SJCRH30 (cell line): ENCODE measurements at places on chromosomes 4 and X.
A peak's percentile ranks its signal among the peaks of the same experiment; 100 is the strongest.

GRCh38 chrX:19086102-19086772 lies 36.0 kb downstream of the ADGRG2 start:
- no peak for DNase-seq

- no peak for DNase-seq
Observed at GRCh38 chr4:148225639-148226038, 216.6 kb downstream of the NR3C2 start.

- DNase-seq: no peak
Observed at GRCh38 chrX:27964432-27964831, 16.8 kb downstream of the DCAF8L1 start.

- DNase-seq: no peak
Observed at GRCh38 chr4:41991916-41992767, 1.8 kb downstream of the SLC30A9 start.

- DNase-seq: peak; percentile 29
Observed at GRCh38 chr4:17557880-17558279, 19.1 kb upstream of the LAP3 start.

- DNase-seq: no peak
Observed at GRCh38 chr4:169295822-169296221, 25.1 kb upstream of the SH3RF1 start.

DNA sequence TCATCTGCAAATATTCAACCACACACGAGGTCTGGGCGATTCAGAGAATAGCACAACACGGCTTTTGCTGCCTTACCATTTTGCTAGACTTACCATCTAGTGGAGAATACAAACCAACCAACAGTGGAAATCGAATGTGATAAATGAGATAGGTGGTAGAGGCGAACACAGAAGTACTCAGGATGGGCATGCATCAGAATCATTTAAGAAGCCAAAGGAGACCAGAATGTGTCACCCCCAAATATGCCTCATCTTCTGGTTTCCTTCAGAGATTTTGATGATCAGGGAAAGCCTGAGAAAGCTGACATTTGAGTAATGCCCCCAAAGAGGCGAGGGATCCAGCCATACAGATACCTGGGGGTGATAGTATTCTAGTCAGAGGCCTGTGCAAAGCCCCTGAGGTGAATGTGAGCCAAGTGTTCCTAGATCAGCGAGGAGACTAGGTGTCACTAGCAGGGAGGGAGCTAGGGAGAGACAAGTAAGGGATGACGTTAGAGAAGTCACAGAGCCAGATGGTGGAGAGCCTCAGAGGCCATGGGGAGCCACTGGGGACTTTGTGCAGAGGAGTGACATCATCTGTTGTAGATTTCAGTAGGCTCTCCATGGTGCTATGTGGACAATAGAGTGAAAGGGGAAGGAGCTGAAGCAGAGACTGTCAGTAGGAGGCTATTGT lies 1.7 kb downstream of the MTMR1 start:
- DNase-seq: peak; percentile 5
